ENCODE measurements at places on chromosomes 7 and 10.

DNA sequence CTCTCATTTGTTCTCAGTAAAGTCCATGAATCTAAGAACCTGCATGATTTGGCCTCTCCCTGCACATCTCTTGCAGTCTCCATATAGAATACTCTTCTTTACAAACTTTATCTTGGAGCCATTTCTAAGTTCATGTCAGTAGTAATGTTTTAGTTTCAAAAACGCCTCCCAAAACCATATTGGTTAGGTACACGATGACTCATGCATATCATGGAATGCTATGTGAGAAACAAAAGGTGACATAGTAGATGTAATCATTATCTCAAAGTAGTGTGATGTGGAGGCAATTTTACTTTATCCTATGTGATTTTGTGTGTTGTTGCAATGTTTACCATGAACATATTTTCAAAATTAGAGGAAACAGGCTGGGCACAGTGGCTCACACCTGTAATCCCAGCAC is 520.7 kb downstream of the KCNMA1 start:
- DNase-seq: no peak

DNA sequence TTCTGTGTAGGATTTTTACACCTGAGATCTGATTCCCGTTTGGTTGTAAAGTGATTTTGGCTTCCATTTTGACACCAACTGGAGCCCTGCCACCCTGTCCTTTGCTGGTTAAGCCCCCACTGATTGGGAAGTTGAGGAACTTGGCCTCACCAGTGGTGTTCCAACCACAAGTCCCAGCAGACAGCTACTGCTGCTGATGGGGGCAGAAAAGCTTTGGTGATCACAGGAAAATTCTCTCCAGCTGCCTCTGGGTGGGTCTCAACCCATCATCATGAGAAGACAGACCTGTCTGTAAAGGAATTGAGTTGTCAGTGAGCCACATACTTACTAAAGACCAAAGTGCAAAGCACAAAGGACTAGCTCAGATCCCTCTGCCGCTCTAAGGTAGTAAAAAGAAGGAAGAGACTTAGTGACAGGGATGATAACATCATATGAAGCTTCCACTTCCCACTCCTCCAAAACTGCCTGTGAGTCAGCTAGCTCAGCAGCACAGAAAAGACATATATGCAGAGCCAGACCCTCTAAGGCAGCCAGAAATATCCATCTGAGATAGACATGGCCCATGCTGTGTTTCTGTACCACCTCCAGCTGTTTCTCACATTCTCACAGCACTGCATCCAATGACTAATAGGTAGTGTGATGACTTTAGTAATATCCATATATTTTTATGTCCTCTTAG is 22.4 kb upstream of the LRRC17 start:
- no peak for DNase-seq

- DNase-seq: no peak
Measured at GRCh38 chr7:111865430-111865829, 303.1 kb upstream of the IMMP2L start.

- DNase-seq: peak; percentile 54
Measured at GRCh38 chr10:14838582-14839304, 637 bp downstream of the HSPA14 start.

- no peak for DNase-seq
Measured at GRCh38 chr10:5528989-5529701, 4.4 kb downstream of the CALML3 start.

- no peak for DNase-seq
Measured at GRCh38 chr10:124168581-124168980, 75.2 kb upstream of the CHST15 start.

GRCh38 chr10:32000937-32001336 is 55.3 kb downstream of the KIF5B start:
- DNase-seq: peak; percentile 62

- DNase-seq: peak; percentile 82
Measured at GRCh38 chr7:130912862-130913638, 179.0 kb upstream of the KLF14 start.

DNA sequence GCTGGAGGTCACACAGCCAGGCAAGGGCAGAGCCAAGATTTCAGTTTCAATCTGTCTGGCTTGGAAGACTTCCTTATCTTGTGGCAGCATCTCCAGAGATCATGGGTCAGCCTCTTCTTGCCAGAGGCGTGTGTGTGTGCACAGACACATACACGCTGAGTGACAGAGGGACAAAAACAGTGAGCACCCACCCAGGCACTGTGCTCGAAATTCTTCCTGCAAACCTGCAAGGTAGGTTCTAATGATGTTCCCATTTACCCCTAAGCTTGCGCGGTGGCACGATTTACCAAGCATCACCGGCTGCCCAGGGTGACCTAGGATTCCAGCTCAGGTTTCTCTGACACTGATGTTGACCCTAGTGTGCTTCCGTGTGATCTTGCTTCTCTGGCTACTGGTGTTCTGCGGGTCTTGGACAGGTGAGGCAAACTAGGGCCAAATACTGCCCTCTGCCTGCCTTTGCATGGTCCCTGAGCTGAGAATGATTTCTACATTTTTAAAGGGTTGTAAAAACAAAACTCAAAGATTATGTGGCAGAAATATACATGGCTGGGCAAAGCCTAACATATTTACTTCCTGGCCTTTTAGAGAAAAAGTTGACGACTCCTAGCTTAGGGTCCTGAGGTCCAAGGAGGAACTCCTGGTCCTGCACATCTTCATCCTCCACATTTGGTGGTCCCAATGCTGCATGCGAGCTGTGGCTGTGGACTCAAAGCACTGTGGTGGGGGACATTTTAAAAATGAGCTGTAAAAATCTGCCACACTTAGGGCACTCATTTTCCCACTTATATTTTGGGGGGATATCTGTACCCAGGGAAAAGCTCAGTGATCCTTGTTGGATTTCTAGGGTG is 268.5 kb downstream of the RPS24 start:
- no peak for DNase-seq

DNA sequence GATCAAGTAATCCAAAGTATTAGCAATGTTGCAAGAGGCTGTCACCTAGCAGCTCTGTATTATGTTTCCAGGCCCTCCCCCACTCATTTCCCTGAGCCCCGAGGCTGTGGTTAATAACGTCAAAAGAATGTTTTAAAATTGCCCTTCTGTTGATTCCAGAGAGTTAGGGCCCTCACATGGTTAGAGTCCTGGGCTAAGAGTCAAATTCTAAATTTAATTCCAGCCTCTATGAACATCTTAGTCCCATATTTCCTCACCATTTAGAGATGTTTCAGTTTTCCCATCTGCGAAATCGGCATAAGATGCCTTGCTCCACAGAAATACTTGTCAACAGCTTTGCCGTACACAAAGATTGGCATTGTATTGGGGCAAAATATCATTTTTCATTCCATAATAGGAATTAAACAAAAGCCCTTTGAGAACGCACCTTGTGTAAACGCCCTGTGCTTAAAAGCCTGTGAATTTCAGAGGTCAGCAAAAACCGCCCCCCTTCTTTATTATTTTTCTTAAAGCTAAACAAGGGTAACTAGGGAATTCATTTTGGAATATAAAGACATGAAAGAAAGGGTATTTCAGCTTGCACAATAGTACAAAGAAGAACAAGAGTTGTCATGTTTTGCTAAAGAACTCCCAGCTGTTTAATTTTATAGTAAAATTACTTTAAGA is 135.8 kb downstream of the ARID5B start:
- DNase-seq: peak; percentile 43

- peak; percentile 49 for DNase-seq
Measured at GRCh38 chr10:79445977-79446757, 743 bp upstream of the ZCCHC24 start.

DNA sequence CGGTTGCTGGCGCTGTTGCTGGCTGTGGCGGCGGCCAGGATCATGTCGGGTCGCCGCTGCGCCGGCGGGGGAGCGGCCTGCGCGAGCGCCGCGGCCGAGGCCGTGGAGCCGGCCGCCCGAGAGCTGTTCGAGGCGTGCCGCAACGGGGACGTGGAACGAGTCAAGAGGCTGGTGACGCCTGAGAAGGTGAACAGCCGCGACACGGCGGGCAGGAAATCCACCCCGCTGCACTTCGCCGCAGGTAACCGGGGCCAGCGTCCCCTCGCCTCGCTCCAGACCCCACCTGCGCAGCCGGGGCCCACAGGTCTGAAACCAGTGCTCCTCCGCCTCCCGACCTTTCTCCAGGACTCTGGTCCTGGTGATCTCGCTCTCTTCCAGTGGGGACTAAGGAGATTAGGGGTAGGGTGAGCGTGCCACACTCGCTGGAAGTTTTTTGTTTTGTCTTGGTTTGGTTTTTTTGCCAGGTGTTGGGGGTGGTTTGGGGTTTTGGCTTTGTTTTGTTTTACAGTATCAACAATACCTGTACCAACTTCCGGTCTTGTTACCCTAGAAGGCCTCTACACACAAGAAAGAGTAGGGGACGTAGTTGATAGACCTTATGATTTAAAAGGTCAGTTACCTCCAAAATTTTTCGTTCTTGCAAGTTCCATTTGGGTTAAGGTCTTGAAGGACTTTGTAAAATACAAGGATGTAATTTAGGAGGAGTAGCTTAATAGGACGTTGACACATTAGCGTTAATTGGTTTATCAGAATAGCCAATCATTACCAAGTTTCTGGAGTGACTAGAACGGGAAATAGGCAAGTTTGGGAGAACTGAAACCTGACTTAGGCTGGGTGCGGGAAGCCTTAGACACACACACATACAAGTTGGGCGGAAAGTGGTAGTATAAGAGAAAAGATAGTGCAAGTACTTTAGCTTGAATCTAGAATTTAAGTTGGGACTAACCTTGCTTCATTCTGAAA is 704 bp downstream of the TNKS2 start:
- peak; percentile 60 for DNase-seq

- DNase-seq: no peak
Measured at GRCh38 chr7:5198741-5199140, 8.7 kb downstream of the WIPI2 start.

DNA sequence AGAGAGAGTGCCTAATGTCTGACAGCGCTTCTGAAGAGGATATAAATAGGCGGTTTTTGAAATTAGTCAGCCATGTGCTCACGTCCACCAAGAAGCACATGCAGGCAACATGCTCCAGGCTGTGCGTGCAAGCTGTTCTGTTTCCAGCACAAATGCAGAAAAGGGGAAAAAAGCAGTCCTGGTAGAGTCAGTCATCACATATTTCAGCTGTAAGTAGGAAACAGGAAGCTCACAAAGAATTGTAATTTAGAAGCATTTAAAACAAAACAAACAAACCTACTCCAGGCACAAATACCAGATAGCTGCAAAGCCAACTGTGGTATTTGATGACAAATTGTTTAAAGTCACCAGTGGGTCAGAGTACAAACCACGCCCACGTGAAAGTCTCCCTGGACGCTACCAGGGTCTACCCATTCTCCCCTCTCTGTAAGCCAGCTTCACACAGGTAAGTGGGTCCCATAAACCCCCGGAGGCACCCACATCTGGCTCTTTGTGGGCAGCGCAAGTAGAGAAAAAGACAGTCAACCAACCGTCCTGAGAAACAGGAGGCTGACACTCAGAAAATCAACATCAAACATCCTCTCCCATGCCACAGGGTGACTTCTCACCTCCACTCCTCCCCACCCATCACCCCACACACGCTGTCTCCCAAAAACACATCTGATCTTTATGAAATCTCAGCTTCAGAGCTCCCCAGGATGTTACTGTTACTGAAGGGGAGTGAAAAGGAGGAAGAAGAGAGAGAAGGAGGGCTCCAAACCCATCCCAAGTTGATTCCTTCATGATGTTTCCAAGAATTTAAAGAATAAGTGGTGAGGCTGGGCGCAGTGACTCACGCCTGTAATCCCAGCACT is 186.4 kb downstream of the FAM107B start:
- peak; percentile 83 for DNase-seq
